ENCODE measurements at places on chromosomes 11 and 22.

DNA sequence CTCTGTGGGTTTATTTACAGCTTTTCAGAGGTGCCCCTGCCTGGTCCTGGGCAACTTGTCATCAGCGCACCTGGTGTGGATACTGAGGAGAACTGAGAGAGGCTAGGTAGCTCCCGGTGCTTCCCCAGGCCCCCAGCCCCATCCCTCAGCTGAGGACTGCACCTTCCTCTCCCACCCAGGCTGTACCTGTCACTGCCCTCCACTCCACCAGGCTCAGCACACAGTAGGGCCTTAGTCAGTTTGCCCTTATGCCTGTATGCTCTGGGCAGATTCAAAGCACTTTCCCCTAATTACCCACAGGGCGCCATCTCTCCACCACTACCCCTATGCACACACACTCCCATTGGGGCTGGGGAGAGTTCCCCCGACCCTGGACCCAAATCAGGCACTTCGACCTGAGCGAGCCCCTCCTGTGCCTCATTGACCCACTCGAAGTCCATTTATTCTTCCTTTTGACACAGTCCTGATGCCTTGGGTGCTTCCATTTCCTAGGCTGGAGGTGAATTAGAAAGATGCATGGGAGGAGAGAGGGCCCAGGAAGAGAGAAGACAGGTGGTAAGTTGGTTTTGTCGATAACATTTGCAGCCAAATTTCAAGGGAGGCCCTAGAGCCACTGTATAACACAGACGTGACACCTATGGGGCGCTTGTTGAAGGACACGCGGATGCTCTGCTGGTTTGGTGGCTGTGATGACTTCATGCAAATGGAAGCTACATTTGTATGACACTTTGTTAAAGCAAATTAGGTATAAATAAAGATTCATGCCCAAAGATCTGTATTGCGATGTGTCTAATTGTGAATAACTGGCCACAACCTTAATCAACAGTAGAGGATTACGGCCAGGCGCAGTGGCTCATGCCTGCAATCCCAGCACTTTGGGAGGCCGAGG is 13.8 kb upstream of the PICK1 start:
- no peak for DNase-seq

DNA sequence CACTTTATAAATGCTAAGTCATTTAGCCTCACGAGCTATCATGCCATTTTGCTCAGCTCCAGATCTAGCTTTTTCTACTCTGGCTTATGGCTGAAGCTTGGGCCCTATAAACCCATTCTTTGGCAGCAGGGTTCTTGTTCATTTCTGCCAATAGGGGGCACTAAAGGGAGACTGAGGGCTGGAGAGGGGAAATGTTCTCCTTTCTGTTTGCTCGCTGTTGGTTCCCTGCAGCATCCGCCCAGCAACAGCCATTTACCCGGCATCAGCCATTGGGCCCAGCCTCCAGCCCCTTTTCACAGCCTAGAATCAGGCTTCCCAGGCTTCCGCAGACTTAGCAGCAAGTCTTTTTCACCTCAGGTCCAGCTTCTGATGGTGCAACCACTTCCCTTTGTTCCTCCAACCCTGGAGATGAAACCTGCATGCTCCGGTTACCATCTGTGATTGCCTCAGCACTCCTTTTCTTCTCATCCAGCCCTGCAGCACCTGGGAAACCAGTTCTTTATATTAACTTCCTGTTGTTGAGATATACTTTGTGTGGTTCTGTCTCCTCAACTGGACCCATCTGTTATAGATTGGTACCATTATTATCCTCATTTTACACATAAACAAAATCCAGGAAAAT is 4.2 kb upstream of the ME3 start:
- no peak for DNase-seq

- DNase-seq: no peak
Measured at GRCh38 chr11:76802151-76802550, 19.0 kb downstream of the TSKU start.

GRCh38 chr22:44429941-44430587 is 68.0 kb downstream of the RTL6 start:
- no peak for DNase-seq

- DNase-seq: peak; percentile 77
Measured at GRCh38 chr22:20243537-20244249, 24.4 kb downstream of the RTN4R start.

DNA sequence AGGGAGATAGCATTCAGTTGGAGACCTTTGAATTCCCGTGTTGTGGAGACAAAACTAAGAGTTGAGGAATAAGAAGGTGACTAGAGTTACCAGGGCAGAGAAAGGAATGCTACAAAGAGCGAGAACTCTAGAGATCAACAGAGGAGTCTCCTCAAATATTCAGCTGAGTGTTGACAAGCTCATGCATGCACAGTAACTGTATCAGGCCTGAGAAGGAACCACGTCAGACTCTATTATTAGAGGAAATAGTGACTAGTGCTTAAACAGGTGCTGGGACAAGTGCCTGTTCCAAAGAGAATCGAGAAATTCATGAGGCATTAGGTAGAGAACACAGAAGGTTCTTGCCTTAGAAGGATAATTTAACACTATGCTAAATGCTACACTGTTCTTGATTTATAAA is 333.8 kb upstream of the CHORDC1 start:
- no peak for DNase-seq

- no peak for DNase-seq
Measured at GRCh38 chr11:122751292-122752070, 86.8 kb upstream of the CRTAM start.

DNA sequence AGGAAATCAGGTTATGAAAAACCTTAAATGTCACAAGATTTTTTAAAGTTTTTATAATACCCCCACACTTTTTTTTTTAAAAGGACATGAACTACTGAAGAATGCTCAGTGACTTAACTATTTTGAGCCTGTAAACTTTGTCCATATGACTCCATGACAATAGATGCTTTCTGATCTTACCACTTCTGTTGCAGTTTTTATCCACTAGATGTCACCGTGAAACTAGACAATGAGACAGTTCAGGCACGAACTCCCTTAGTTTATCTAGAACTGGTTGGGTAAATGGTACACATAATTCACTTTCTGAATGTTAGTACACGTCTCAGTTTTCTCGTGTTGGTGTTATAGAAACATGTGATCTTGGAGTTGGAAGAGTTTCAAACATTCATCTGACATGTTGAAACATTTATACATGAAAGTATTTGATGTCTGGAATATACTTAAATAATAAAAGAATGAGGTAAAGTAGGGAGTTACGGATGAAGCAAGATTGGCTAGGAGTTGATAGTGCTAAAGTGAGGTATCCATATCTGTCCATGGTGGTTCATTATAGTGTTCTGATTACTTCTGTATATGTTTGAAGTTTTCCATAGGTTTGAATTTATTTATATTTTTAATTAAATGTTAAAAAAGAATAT is 8.1 kb downstream of the CCDC15 start:
- DNase-seq: no peak

- no peak for DNase-seq
Measured at GRCh38 chr22:43241138-43241597, 54.2 kb upstream of the TTLL12 start.

All from activated CD8-positive, alpha-beta T cell treated with anti-CD3 and anti-CD28 coated beads for 36 hours (primary cell).